ENCODE measurements at places on chromosomes 1 and 21.

DNA sequence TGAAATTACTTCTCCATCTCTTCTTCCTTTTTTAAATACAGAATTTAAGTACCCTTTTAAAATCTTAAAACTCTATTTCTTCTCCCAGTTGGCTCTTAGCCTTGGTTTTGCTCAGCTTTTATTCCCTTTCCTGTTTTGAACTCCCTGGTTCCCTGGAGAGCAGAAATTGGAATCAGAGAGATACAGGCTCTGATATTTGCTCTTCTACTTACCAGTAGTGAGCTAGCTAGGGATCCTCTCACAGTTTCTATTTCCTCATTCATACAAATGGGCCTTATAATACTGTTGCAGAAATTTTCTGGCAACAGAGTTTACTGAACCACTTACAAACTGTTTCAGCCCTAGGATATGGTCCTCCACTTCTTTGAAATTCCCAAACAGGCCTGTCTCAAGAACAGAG is 606.3 kb downstream of the NUF2 start:
- no peak for DNase-seq

GRCh38 chr1:207017615-207018559 is 14.7 kb downstream of the C1orf116 start:
- DNase-seq = no peak

DNA sequence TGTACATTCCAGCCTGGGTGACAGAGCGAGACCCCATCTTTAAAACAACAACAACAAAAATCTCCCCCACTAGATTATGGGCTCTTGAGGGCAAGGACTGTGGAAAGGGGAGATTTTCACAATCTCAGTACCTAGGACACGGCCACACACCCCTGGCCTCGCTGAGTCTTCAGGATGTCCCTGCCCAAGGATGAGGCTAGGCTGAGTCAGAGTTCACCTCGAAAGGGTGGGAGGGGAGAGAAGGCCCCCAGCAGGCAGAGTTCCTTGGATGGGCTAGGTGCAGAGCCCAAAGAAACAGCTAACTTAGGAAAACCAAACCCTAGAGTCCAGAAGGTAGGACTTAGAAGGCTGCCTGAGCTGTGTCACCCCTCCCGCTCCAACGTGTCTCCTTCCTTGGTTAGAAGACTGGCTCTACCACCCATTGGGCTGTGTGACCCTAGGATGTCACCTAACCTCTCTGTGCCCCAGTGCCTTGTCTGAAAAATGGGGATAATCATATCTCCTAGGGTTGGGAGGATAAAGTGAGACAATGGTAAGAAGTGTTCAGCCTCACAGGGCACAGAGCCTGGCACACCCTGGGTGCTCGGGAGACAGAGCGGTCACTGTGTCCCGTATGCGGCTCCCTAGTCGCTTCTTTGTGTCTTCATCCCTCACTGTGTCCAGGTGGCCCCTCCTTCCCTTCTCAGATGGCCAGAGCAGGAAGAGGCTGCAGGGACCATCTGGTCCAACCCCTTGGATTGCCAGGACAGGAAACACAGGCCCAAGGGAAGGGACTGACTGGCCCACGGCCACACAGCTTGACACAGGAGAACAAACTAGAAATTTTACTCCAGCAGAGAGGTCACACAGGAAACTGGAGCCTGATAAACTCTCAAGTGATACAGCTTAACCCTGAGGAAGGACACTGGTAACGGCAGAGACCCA is 11.2 kb downstream of the TRIM62 start:
- DNase-seq = no peak

GRCh38 chr1:173341307-173341706 is 134.2 kb upstream of the TNFSF4 start:
- DNase-seq = no peak

GRCh38 chr1:160553778-160554177 is 25.5 kb downstream of the CD84 start:
- no peak for DNase-seq

DNA sequence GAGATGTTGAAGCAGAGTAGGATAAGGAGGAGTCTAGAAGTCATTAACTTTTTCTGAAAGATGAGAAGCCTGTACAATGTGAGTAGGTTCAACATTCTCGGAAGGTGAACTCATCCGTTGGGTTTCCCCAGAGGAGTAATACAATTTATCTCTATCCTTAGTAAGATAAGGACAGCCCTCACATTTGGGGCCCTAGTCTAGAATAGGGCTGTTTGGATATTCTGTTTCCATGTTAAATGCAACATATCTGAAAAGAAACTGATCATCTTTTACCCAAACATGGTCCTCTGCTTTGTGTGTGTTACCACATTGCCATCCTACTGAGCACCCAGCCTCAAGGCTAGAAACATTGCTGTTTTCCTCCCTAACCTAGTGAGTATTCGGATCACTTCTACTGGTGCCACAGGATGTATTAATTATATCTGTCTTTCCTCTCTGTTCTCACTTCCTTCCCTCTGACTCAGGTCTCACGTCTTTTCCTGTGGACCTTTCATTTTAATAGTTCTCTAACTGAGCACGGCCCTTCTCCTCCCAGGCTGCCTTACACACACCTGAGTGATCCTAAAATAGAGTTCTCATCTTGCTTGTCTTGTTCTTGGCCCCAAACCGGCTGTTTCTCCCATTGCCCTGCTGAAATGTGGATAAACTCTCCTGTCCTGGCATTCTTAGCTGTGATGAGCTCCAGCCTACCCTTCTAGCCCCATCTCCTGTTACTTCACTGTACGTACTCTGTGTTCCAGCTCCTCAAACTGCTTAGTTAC is 91.7 kb downstream of the CDC14A start:
- DNase-seq = no peak

- DNase-seq = peak; percentile 81
These were observed 8.8 kb upstream of the FAM20B start for GRCh38 chr1:179016706-179017382.

DNA sequence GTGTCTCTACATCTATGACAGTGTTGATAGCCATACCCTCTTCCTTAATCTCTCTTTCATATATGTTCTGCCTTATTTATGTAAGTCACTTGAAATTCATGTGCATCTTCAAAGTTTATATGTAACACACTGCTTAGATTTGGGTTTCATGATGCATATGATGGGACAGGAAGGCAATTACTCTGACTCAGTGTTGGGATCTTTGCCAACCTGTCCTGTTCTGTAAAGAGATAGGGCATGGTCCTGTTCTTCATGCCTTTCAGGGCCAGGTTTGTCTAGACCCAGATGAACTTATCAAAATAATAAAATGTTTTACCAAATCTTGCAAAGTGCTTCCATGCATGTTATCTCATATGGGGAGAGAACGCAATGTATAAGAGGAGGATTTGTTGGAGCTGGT is 69.5 kb downstream of the TMPRSS15 start:
- DNase-seq = no peak

All from NCI-H187 (cell line).